Panc1 (cell line): ENCODE measurements at places on chromosomes 1 and 21.

DNA sequence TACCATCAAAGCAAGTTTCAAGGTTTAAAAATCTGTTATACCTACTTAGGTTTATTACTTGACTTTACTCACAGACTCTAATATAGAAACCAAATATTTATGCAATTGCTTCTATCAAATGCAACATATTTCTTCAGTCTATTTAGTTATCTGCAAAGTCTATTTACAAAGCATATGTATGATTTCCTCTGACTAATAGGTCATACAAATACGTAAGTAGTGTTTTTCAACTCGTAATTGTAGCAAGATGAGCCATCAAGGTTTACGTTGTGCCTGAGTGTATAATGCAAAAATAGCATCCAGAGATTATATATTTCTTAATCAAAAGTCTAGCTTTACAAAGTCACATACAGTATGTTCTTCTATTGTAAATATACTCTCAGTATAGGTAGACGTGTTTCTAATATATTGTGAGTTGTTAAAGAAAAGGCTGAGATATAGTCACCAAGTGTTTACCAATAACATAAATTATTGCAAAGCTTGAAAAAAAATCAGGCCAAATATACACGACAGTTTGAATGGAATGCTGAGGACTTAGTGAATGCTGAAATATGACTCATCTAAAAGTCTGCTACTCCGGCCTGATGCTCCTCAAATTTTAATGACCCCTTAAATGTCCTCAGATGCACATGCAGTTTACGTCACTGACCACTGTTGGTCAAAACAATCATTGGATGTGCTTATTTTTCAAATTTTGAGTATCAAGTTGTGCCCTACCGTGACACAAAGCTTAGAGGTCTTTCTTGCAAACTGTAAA, 48.4 kb downstream of the ADAMTS5 start:
- DNase-seq: no peak

- no peak for DNase-seq
Measured at GRCh38 chr1:35369922-35370671, 101.6 kb downstream of the ZMYM4 start.

GRCh38 chr1:170316270-170316669, 170.5 kb downstream of the NTMT2 start:
- no peak for DNase-seq

DNA sequence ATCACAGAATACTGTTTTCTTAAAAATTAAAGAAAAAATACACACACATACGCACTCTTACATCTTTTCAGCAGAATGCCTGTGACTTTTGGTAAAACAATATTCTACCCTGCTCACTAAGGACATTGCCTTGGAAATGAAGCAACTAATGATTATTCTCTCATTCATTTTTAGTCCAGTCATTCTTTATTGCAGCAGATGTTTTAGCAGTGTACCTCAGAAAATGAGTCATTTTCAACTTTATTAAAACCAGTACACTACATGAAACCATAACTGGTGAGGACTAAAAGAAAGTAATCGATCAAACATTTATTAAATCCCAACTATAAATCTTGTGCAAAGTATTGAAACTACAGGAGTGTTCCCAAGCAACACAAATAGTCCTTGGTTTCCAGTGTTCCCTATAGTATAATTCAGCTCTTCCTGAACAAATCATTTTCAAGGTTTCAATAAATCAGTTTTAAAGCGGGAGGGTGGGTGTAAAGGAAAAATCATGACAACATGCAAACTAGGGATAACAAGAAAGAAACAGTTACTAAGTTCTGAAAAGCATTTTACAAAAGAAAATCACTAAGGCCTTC, 114.2 kb downstream of the ADGRL4 start:
- DNase-seq: no peak

DNA sequence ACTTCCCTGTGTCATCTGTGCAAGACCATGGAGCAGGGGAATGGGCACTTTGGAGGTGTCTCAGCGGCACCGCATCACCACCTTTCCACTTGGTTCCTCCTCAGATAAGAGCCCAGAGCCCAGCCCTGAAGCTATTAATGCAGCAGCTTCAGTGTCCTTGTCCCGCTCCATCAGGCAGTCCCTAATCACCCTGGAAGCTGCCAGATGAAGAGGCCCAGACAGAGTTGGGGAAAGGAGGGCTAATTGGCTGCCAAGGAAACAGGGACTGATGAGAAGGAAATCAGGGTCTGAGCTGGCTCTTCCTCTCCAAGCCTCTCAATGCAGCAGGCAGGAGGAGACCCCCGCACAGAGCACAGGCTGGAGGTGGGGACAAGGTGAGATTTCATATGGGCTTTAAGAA, 83.1 kb upstream of the KLHDC7A start:
- no peak for DNase-seq

- no peak for DNase-seq
Measured at GRCh38 chr1:170806961-170807360, 128.4 kb upstream of the MROH9 start.

DNA sequence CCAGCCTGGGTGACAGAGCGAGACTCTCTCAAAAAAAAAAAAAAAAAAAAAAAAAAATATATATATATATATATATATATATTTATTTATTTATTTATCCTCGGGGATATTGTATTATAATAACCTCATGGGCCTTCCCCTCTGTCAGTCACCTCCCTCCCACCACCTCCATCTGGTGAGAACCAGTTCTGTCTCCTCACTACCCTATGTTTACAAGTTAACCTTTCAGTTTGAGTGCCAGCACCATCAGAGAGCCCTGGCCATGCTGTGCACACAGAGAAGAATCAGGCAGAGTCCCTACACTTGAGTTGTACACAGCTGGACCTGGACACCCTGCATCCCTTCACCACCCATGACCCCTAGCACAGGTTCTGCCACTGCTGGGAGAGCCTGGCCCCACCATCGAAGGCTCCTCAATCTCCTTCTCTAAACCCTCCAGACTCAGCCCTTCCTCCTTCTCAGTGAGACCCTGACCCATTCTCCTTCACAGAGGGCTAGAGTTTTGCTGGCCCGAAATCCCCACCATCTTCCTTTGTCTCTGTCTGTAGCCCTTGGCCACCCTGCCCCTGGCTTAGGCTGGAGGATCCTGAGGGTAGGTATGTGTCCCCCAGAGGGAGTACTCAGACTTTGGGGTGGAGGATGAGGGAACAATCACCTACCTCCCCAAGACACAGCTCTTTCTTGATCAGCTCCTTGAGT, 1.2 kb downstream of the S100A5 start:
- no peak for DNase-seq

DNA sequence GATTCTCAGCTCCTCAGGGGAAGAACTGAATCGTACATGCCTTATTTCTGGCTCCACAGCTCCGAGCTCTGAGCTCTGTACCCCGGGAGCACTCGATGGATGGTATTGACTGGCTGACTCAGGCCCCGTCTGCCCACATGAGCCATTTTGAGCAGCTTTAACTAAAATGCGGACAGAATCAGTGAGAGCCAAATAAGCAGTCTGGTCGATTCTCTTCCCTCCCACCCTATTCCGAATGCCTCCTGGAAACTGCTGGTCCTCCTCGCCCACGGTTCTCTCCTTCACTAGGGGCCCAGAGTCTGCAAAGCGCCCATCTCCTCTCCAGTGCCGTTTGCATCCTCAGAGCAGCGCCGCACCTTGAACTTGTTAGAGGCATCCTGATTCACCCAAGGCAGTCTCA, 125.9 kb upstream of the IRF2BP2 start:
- no peak for DNase-seq

DNA sequence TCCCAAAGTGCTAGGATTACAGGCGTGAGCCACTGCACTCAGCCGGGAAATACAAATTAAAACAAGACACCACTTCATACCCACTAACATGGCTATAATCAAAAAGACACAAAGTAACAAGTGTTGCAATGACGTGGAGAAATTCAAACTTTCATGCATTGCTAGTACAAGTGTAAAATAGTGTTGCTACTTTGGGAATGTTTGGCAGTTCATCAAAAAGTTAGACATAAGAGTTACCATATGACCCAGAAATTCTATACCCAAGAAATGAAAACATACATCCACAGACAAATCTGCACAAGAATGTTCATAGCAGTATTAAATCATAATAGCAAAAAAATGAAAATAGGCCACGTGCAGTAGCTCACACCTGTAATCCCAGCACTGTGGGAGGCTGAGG, 16.4 kb downstream of the FOXJ3 start:
- no peak for DNase-seq

- DNase-seq: no peak
Measured at GRCh38 chr1:174314433-174314832, 133.3 kb upstream of the GPR52 start.

GRCh38 chr1:184419350-184420161, 32.7 kb downstream of the C1orf21 start:
- no peak for DNase-seq

DNA sequence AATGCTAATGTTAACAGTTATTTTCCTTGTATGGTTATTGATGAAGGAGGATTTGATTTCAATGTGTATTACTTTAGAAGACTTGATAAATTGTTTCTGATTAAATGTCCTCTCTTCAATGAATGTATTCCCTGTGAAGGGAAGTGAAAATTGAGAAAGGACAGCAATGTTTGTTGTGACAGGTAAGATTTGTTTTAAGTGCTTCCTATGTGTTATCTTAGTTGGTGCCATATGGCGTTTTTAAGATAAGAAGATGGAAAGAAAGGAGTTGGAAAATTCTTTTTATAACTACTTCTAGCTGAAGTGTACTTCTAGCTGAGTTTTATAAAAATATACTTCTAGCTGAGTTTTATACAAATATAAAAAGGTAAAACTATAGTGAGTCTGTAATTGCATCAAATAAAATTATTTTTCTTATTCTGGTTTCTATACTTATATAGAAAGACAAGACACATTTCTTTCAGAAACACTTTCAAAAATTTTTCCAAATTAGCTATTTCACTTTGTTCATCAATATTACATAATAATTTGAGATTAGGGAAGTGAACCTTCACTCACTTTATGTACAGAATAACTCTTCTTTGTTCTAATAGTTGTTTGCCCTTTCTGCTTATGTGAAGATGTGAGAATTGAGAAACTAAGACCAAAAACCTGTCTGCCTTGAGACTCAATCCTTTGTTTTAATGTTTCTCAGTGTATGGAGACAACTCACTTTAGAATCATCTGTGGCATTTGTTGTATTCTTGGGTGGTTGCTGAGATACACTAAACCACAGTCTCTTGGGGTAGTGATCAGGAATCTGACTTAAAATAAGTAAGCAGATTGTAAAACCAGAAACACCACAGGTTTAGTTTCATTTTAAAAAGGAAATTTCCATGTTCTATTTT, 382.9 kb upstream of the B3GALT2 start:
- DNase-seq: no peak

DNA sequence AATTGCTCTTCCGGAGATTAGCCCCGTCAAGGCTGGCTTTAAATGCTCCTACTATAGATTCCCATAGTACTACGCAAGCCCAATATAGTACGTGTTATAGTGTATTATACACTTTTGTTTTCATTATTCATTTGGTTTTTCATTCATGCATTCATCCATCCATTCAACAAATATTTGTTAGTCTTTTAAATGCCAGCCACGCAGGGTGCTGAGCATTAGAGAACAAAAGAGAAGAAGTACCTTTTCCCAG, 513 bp upstream of the RAB3GAP2 start:
- no peak for DNase-seq

GRCh38 chr1:38222891-38223290, 176.3 kb upstream of the POU3F1 start:
- no peak for DNase-seq

DNA sequence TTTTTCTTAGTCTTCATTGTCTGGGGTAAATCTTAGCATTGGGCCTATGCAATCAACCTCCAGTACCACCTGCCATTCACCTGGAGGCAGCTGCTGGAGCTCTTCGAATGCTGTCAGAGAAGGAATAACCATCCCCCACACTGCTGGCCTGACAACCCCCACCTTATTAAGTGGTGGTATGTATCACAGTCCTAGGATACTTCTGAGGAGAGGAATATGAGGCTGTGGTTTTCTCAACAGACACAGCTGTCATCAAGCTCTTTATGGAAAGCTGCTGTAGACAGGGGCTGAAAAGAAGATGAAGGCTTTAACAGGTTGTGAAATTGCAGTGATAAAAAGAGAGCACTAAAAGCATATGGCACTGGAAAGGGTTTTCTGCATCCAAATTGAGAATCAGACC, 61.7 kb downstream of the TSEN15 start:
- DNase-seq: no peak

- DNase-seq: no peak
Measured at GRCh38 chr1:20356850-20357459, 66.3 kb downstream of the VWA5B1 start.

GRCh38 chr1:16241221-16241708, 4.3 kb upstream of the CPLANE2 start:
- no peak for DNase-seq

- peak; percentile 67 for DNase-seq
Measured at GRCh38 chr1:152189657-152190442, 30.8 kb upstream of the RPTN start.

- no peak for DNase-seq
Measured at GRCh38 chr1:31878058-31878457, 60.1 kb downstream of the PTP4A2 start.

DNA sequence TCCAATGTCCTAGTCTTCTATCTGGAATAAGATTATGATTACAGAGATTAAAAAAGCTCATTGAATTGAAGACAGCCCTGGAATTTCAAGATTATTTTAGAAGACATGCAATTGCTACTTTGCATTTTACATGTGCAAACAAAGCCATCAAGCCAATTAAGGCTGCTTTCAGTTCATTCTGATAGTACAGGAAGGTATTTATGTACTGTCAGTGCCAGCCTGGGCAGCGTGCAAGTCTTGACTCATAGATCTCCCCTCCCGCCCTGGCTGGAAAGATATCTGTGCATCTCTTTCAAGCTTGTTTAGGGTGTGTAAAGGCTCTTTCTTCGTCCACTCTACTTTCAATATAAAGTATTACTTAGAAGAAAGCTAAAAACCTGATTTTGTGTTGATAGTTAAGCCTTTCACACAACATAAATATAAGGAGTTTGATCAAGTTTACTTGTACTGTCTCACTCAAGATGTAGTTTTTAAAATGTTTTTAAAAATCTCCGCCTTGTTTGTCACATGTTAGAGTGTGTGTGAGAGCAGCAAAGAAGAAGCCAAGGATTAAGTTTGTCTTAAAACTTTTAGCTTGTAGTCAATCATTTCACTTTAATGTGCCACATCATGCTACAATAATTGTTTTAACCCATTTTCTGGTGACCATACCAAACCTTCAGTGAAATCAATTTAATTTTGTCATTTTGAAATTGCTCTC, 13.6 kb upstream of the LYPLAL1 start:
- no peak for DNase-seq

DNA sequence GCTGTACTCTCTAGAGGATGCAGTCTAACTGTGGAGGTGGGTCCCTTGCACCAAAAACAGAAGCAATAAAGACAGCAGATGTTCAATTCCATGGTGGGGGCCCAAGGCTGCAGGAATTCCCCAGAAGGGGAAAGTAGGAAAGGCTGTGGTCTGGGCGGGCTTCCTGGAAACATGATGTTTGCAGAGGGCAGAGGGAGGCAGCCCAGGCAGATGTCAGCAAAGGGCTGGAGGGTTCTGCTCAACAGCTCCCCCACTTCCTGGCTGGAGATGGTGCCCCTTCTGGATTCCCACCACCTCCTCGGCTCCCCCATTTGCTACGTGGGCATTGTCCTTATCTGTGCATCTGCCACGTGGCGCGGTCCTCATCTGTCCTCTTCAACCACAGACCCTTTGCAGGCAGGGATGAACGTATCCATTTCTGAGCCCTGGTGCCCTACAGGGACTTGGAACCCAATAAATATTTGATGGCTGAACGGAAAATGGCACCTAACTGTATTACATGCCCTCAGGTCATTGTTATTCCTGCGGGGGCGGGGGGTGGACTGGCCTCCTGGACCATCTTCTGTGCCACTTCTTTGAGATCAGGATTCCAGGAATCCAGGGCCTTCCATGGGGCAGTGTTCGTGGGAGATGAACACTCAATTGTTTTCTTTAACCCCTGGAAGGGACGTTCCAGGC, 8.4 kb upstream of the GUCA2B start:
- no peak for DNase-seq

- no peak for DNase-seq
Measured at GRCh38 chr1:209710093-209710492, 5.4 kb downstream of the HSD11B1 start.
